Aortic smooth muscle cell (primary cell): ENCODE measurements at places on chromosomes 11 and 22. TPM values are rescaled to one million over a fixed set of nuclear protein-coding genes. Genes with fewer than 3 reads are reported as not detected.

The VSIG10L2 gene
- total RNA-seq = not detected in 2 replicates

The CD3G gene
- total RNA-seq = not detected in 2 replicates

The OR8A1 gene
- not detected in 2 replicates for total RNA-seq

The NAALAD2 gene
- 0.13 and 0.37 TPM in 2 replicates for total RNA-seq

The OR51B4 gene
- total RNA-seq = not detected in 2 replicates

The NUCB2 gene
- 165 and 186 TPM in 2 replicates for total RNA-seq
